Myocyte (in vitro differentiated cells): ENCODE measurements at places on chromosomes 3 and 15. TPM values are rescaled to one million over a fixed set of nuclear protein-coding genes. Genes with fewer than 3 reads are reported as not detected.

Gene SLC12A8
- total RNA-seq = 10.2 and 12.2 TPM in 2 replicates

GRCh38 chr3:28308196-28308595 lies 40.3 kb upstream of the ZCWPW2 start:
- DNase-seq = no peak

- no peak for DNase-seq
Observed at GRCh38 chr15:66954601-66955000, 110.8 kb upstream of the SMAD3 start.

DNA sequence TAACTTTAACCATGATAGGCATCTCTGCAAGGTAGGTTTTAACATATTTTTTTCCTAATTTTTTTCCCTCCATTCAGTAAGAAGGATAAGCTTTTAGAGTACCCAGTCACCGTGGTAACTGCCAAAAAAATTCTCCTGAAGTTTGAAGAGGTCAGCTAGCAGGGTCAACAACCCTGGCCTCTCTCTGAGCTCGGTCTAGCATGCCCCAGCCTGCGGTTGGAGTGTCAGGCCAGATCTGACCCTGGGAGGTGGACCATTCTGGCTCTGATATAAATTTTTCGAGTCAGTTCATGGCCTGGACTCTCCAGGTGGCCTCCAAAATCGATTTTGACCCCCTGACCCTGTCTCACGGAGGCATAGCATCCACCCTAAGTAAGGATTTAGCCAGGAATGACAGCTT lies 29.7 kb downstream of the SOX2 start:
- DNase-seq = no peak

GRCh38 chr3:155370198-155370597 lies 76.7 kb upstream of the STRIT1 start:
- peak; percentile 6 for DNase-seq

Gene TRPM1
- total RNA-seq = not detected in 2 replicates

Gene TMIE
- total RNA-seq = 0.42 and 0.43 TPM in 2 replicates

- DNase-seq = no peak
Observed at GRCh38 chr3:22209578-22209977, 458.6 kb upstream of the ZNF385D start.

DNA sequence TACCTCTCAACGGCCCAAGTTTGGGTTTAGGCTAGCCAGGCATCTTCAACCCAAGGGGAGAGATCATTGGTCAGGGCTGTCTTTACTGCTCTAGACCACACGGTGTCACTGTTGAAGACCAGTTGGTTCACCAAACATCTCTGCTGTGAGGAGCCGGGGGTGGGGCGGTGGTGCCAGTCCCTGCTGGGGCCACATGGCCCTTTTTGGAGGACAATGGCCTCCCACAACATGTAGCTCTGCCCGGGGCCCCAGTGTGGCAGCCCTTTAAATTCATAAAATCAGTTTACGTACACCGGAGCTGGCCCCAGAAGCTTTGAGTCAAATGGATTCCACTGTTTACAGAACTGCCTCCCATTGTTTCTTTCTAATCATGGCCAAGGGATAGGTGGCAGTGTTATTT lies 19.1 kb upstream of the TM4SF18 start:
- peak; percentile 66 for DNase-seq

Gene NOX5
- 1.1 and 1.3 TPM in 2 replicates for total RNA-seq

DNA sequence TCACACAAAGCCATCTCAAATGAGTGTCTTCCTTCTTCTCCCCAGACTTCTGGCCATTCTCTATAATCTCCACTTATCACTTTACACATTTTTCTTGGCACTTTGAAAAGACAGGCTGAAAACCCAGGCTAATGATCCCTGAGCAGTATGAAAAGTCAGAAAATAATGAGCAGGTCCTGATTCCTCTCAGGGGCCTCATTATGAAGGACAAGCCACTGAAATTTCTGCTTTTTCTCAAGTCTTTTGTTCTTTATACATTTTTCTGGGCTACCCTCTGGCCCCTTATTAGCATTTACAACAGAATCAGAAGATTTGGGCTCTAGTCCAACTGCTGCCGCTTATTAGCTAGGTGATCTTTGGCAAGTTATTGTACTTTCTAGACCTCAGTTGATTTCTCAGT lies 9.5 kb upstream of the ST6GAL1 start:
- no peak for DNase-seq

Gene SLC24A5
- total RNA-seq = not detected in 2 replicates

DNA sequence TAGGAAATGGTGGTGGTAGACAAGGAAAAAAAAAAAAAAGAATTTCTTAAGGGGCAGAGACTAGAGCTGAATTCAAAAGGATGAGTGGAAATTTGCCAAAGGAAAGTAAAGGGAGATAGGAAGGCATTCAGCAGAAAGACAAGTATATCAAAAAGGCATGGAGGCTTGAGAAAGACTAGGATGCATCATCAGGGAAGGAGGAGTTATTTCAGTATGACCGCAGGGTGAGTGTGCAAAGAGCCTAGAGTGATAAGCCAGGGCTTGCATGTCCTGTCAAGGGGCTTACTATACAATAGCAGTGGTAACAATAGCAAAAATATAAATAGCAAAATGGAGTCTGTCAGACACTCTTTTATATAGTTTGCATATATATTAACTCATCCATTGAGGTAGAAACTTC lies 112.0 kb downstream of the FRMD4B start:
- no peak for DNase-seq

DNA sequence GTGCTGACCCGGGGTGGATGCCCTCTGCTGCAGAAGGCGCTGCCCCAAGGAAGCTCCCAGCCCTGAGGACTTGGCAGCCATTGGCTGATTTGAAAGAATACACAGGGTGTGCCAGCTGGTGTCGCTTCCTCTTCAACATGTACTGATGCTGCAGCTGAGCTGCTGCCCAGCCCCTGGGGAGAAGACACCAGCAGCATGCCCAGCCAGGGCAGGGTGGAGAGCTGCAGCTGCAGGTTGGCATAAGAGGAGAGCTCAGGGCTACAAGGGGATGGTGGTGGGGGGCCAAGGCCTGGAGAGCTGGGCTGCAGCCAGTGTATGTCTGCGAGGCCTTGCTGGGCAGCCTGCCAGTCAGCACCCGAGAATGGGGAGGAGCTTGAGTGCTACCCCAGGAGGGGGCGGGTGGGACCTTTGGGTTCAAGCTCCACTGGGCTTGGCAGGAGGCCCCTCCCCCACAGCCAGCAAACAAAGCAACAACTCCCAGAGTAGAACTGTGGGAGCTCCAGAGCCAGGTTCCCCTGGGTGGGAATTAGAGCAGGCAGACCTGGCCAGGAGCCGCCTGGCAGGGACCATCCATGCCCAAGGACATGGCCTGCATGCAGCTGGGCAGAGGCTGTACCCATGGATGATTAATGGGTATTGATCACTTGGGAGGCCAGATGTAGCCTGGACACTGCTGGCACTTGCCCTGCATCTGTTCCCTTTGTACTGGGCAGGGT lies 9.2 kb upstream of the SEMA4B start:
- DNase-seq = peak; percentile 18

DNA sequence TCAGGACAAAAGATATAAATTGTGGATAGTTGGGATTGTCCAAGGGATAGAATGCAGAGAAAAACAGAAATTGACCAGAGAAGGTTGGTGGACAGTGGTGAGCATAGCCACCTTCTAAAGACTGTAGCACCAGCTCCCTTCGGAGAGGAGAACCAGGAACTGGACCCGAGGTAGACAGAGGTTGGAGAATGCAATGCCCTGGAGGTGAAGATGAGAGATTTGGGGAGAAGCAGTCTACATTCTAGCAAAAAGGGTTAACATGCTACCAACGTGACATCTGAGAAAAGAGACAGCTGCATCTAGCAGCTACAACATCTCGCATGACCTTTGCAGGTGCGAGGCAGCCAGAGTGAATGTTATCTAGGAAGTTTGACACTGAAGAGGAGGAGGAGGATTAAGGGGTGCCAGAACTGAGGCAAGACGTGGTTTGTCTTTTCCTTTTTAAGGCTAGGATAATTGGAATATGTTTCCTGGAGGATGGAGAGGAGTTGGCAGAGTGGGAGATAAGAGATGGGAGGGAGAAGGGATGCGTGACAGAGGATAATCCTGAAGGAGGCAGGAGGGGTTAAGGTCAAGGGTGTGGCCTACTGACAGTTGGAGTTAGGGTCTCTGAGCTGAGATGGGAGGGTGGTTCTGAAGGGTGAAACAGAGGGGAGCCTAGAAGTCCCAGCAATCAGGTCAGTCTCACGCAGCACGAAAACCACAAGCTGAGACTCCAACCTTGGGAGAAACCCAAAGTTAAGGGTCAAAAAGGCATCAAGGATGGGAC lies 103.7 kb upstream of the NR2E3 start:
- DNase-seq = no peak

GRCh38 chr3:194137008-194137505 lies 1.1 kb downstream of the HES1 start:
- DNase-seq = peak; percentile 73

DNA sequence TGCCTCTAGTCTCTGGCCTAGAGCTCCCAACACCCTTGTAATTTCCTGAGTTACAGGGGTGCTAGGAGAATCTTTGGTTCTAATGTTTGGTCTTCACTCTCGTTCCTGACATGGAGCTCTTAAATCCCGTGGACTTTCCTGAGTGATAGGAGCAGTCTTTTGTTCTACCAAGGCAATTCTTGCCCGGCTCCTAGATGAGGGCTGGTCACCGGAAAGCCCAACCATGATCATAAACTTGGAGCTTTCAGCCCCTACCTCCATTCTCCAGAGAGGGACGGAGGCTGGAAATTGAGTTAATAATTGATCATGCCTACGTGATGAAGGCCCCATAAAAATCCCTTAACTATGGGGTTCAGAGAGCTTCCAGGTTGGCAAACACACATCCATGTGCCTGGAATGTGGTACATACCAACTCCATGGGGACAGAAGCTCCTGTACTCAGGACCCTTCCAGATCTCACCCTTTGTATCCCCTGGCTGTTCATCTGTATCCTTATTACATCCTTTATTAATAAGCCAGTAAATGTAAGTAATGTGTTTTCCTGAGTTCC lies 18.8 kb upstream of the GATM start:
- no peak for DNase-seq

Gene GOLGA6L4
- total RNA-seq = 0.29 and 0.36 TPM in 2 replicates

DNA sequence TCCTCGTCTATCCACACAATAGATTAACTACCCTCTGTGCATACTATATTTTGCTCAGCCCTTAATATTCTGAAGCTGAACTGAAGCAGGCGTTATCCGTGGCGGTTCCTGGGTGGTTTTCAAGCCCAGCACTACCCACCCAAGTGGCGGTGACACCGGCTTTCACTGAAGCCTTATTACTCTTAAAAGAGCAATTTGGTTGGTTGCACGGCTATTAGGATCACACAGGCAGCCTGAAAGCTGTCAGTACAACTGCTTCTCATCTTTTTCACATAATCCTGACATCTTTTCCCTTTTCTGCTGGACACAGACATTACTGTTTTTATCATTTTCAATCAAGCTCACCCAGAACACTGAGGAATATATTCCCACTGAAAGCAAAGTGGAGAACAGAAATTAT lies 525.3 kb upstream of the ZNF717 start:
- DNase-seq = no peak

DNA sequence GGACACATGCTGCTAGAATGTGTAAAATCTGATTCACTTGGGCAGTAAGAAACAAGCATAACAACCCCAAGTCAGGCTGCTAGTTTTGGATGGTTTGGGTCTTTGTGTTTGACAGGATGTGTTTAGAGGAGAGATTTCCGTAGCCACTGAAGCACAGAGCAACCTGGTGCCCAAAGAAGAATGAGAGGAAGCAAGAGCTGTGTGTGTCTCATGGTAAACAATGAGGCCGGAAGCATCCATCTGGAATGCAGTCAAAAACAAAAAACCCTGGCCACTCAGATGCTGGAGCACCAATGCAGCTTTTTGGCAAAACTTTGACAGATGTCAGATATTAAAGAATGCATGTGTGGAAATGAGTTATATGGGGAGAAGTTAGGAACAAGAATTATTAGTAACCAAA lies 39.4 kb upstream of the SNRK start:
- no peak for DNase-seq

Gene GPR160
- total RNA-seq = 0.31 and 1.1 TPM in 2 replicates

GRCh38 chr15:60760646-60761504 lies 281.9 kb upstream of the ICE2 start:
- DNase-seq = no peak

DNA sequence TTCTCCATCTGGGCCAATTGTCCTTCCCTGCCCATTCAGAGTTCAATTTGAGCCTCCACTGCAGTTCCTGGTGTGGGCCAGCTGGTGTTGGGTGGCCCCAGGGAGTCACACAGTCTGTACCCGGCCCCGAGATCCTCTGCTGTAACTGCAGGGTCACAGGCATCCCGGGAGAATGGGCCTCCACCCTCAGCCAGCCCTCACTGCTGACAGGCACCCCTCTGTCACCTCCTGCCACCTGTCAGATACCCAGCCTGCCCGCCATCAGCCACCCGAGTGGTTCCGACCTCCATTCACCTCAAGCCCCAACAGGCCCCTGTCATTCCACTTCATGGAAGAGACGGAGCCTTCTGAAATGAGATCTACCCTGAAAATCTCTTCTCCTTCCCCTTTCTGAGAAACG lies 73.2 kb downstream of the ST8SIA2 start:
- no peak for DNase-seq

GRCh38 chr3:153974614-153975013 lies 146.6 kb upstream of the ARHGEF26 start:
- DNase-seq = no peak

DNA sequence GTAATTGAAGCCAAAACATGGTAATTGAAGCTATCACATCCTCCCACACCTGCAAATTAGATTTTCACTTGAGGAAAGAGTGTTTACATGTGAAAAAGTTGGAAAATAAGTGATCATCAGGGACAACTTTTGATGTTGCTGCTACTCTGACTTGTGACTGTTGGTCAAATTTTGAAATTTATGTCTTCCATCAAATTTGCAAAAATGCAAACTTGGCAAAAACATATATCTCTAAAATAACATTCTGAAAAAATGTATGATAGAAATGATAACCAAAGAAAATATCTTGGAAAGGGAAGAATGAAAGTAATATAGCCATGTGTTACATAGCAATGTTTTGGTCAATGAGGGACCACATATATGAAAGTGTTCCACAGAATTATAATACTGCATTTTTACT lies 703.9 kb upstream of the SEMA6D start:
- DNase-seq = no peak

Gene AADAC
- not detected in 2 replicates for total RNA-seq

DNA sequence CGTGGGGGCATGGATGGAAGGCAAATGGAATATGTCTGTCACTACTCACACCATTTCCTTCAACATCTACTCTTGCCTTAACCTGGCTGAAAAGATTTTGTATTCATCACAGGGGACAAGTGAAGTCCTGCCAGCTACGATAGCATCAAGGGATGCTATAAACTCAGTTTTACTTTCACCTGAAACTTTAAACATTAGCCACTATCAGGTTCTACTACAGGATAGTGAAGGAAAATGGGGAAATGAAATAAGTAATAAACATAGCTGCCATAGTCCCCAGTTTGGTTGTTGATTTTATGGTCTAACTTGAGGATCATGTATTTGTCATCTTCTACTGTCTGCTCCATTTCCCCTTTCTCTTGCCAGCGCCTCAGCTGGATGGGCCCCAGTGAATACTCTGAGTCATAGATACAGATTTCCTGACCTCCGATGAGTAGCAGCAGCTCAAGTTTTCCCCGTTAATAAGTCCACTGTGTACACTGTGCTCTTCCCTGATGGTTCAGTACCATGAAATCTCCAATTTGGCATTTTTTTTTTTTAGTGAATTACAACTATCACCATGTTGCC lies 338.2 kb upstream of the SLCO3A1 start:
- DNase-seq = no peak

Gene GOLGA8G
- not detected in 2 replicates for total RNA-seq
